Suppressor macrophage treated with lipopolysaccharide for 4 hours (primary cell): ENCODE measurements at places on chromosomes 6 and 20.

- no peak for DNase-seq
Observed at GRCh38 chr6:116073765-116074440, 13.2 kb upstream of the FRK start.

DNA sequence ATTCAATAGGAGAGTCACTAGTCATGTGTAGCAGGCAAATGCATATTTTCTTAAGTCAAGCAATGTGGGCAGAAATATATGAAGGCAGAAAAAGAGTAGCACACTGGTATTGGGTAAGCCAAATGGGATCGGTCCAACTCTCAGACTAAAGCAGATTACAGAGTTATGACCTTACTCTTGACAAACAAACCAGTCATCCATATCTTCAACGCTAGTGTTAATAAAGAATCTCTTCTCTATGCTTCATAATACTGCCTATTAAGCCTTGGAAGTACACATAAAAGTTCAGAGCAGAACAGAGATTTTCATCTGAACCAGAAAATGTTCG, 320.2 kb upstream of the JARID2 start:
- DNase-seq: peak; percentile 38

GRCh38 chr6:156787569-156788492, 10.7 kb downstream of the ARID1B start:
- DNase-seq: no peak

- DNase-seq: no peak
Observed at GRCh38 chr20:51563486-51564332, 21.2 kb upstream of the NFATC2 start.
